ENCODE measurements at places on chromosomes 12 and 14.

GRCh38 chr12:24201258-24201970, 251.9 kb upstream of the SOX5 start:
- no peak for DNase-seq

- no peak for DNase-seq
Measured at GRCh38 chr14:104600141-104600643, 4.4 kb downstream of the TMEM179 start.

GRCh38 chr12:129937426-129937825, 33.6 kb upstream of the TMEM132D start:
- DNase-seq, result no peak

DNA sequence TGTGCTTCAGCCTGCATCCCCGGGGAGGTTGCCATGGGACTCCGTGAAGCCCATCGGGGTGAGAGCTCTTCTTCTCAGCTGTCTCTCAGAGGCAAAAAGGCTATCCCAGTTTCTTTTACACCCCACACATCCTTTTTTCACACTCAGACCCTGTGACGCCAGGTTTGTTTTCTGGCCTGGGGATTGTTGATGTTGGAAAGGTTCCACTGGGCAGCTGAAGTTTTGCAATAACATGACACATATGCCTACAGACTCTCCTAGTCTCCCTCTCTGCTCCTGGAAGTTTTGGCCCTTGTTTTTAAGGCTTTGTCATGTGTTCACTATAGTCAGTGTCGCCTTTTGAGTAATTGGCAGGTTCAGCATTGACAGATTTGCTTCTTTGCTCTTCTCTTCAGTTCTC, 118.6 kb downstream of the SMOC1 start:
- DNase-seq, result no peak

DNA sequence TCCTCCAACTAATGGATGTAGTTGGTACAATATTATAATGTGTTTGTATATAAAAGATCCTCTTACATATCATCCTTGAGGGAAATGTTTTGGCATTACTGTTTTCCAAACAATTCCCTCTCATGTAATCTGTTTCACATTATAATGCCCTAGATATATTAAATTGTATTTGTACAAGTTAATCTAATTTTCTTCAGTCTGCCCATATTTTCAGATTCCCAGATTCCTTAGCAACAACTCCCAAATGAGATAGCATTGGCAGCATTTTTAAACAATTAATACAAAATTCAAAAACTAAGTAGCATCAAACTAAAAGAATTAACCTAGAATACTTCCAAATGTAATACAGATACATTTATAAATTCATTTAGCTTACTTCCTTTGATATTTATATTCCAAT, 860.2 kb downstream of the C12orf50 start:
- no peak for DNase-seq

GRCh38 chr12:19764408-19764807, 325.1 kb downstream of the AEBP2 start:
- DNase-seq, result no peak
